ENCODE measurements at places on chromosomes 3 and 15.

- DNase-seq: no peak
These were observed 18.9 kb downstream of the EIF1B start for GRCh38 chr3:40328374-40328773.

DNA sequence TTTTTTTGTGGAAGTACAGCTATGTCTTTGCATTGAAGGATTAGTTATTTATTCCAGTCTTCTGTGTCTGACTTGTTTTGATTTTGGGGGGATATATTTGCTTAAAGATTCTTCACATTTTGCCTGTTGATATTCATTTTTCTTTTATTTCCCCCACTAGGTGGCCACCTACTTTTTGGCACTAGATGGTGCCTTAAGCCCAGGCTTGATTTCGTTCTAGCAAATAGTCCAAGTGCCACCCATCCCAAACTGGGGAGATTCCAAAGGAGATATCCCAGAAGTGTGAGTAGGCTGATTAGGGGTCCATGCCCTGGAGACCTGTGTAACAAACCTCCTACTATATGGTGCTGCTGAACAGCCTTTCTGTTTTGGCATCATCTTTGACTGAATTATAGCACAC is 80.0 kb upstream of the SPATA16 start:
- no peak for DNase-seq

DNA sequence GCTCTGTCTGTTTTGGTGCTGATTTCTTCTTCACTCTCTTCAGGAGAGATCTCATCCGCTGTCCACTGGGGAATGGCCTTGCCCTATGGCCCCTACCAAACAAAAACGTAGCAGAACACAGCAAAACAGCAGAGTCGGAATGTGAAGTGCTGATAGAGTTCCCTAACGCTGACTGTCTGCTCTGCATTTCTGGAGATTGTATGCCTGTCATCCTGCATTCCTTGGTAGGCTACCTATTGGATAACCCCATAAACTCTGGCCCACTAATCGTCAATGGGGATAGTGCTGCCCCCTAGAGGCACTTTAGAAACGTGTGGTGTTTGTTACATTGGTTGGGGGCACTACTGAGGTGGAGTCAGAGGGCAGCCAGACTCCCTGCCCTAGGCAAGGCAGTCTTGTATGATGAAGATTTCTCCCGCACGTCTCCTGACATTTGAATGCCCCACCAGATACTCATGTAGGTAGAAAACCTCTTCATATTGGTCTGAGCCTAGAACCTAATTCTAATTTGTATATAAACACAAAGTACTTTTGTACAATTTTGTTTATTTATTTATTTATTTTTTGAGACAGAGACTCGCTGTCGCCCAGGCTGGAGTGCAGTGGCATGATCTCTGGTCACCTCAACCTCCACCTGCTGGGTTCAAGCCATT is 15.6 kb upstream of the MAGEF1 start:
- peak; percentile 24 for DNase-seq

DNA sequence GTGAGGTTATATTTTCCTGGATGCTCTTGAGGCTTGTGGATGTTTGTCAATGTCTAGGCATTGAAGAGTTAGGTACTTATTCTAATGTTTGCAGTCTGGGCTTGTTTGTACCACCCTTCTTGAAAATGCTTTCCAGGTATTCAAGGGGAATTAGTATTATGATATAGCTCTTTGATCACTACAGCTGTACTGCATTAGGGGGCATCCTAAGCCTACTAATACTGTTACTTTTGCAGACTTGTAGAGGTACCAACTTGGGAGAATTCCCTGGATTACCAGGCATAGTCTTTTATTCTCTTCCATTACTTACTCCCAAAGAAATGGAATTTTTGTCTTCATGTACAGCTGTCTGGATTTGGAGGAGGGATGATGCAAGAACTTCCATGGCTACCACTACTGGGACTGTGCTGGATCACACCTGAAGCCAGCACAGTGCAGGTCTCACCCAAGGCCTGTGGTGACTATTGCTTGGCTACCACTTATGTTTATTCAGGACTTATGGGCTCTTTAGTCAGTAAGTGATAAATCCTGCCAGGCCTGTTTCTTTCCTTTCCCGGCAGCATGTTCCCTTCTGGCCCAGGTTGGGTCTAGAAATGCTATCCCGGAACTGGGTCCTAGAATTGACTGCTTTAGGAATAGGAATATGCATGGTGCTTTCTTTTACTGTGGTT is 402.9 kb downstream of the IL20RB start:
- DNase-seq: no peak

- DNase-seq: no peak
These were observed 48.9 kb downstream of the RFTN1 start for GRCh38 chr3:16464511-16465148.

GRCh38 chr3:38095669-38096483 is 41.1 kb downstream of the ACAA1 start:
- DNase-seq: no peak

- DNase-seq: no peak
These were observed 55.6 kb upstream of the SEMA6D start for GRCh38 chr15:47661661-47662180.

DNA sequence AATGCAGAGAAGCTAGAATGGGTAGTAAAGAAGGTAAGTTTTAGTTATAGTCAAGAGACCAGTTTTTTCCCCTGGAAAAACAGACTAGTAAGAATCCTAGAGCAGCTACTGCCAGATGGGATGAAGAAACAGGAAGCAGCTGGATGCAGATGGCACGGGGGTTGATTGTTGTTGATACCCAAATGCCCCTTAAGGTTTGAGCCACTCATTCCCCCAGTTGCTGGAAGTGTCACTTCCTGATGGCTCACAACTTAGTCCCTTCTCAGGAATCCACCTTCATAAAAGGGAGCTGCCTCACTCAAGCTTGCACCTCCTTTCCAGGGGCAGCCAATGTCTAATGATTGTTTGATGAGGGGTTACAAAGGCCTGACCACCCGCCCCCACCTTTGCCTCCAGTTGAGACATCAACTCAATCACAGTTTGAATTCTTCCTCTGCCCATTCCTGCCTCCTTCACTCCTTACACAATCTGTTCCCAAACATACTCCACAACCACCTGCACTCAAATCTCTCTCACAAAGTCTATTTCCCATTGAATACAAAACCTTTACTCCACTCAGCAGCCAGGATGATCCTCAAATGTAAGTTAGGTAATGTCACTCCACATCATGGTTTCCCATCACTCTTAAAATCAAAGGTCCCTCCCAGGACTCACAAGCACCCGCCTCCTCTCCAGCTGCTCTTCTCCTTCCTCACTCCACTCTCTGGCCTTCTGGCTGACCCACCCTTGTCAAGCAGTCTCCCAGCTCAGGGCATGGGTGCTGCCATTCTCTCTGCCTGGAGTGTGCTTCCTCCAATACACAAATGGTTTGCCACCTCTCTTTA is 450.1 kb upstream of the THBS1 start:
- DNase-seq: no peak

GRCh38 chr3:160115387-160115786 is 109.8 kb upstream of the C3orf80 start:
- DNase-seq: no peak

DNA sequence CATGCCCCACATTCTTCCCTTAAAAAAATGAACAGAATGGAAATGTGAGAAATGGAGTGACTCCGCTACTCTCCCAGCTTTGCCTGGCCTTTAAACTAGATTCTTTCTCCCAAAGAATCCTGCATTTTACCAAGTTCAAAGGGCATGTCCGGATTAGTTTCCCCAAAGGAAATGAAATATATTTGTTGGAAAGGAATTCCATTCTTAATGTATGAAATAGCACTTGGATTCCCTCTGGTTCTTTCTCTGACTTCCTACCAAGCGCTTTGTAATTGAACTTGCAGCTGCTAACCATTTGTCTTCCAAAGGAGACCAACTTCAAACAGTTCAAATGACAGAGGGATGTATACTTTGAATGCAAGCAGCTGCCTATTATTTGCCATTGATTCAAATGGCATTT is 18.9 kb downstream of the MAP2K1 start:
- DNase-seq: no peak

DNA sequence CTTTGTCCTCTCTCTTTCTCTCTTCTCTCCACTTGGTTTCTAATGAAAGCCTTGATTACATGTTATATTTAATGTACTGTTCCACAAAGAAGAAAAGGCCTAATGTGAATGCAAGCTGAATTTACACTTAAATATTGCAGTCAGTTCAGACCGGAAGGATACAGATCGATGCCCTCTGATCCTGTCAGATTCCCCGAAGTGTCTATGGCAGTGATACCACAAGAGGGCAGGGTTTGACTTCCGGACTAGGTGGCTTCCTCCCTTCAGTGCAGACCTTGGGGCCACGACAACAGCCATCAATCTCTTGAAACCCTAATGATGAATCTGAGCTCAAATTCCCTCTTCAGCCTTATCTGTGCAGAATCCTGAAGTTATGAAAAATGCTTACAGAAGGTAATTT is 29.5 kb downstream of the AGTR1 start:
- no peak for DNase-seq

DNA sequence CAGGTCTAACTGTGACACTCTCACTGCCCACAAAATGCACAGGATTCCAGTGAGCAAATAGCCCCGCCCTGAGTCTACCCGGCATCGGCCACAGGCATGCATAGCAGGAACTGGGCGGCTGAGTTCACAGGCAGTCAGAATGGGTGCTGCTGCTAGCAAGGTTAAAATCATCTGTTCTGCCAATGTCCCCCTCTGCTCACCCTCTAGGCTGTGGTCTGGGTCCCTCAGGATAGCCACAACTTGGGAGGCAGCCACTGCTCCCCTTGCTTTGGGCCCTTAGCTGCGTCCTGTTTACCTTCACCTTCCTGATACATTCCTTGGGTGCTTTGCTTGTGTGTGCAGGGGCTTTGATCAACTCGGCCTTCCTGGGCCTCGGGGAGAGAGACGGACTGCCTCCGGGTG is 232.9 kb upstream of the RGMA start:
- no peak for DNase-seq

DNA sequence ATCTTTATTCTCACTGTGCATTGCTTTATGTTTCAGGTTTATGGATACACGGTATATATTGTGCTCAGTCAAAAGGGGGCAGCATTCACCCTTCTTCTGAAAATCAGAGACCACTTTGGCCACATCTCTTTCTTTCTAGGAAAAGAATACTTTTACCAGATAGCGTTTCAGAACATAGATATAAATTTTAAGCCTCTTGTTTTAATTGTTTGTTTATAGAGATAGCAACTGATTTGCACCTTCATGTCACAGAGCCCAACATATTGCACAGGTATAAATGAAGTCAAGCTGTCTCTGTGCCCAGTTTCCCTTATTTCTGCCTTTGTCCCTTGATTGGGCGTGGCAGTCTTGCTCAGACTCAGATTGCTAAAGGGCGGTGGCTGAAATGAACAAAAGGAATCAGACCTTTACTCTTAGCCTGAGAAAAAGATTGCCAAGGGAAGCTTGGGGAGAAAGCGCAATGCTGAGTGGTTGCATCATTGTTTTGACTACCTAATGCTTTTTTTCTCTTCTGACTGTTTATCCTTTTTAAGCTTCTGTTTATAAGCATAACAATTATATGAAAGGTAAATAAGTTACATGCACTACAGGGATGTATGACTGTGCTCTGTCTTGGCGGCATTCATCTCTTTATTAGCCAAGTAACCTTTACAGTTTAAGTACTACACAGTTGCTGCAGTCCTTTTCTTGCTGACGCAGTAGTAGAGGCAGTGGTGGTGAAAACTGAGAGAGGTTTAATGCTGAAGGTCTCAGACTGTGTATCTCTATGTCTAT is 70.8 kb upstream of the ZBTB20 start:
- DNase-seq: peak; percentile 4

GRCh38 chr3:71916747-71917369 is 131.9 kb upstream of the PROK2 start:
- no peak for DNase-seq

- DNase-seq: no peak
These were observed 212.0 kb upstream of the TLE3 start for GRCh38 chr15:70309716-70310115.

DNA sequence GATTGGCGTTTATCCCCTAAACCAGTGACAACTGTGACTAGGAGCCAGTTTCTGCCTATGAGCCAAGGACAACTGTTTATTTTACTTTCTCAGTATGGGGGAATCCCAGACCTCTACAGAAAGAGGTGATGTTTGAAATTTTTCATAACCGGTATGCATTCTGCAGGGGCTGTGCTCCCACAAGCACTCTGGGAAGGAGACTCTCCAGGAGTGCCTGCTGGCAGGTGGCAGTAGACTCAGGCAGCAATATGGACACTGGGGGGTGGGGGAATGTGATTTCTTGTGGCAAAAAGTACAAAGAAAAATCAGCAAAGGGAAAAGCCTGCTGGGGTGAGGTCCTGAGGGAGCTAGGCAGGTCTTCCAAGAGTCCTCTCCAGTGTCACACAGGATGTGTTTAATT is 5.9 kb downstream of the TGM4 start:
- DNase-seq: no peak

GRCh38 chr3:17469954-17470353 is 272.5 kb downstream of the TBC1D5 start:
- no peak for DNase-seq

Data from activated naive CD8-positive, alpha-beta T cell treated with anti-CD3 and anti-CD28 coated beads for 36 hours (primary cell).